Stimulated activated CD4-positive, alpha-beta T cell treated with anti-CD3 and anti-CD28 coated beads, Interleukin-12 subunit alpha, Interleukin-12 subunit beta, amount 100 ng/mL, for 24 hours (primary cell): ENCODE measurements at places on chromosomes 3 and 15.

GRCh38 chr15:68310178-68310803 lies 32.7 kb downstream of the FEM1B start:
- no peak for DNase-seq

DNA sequence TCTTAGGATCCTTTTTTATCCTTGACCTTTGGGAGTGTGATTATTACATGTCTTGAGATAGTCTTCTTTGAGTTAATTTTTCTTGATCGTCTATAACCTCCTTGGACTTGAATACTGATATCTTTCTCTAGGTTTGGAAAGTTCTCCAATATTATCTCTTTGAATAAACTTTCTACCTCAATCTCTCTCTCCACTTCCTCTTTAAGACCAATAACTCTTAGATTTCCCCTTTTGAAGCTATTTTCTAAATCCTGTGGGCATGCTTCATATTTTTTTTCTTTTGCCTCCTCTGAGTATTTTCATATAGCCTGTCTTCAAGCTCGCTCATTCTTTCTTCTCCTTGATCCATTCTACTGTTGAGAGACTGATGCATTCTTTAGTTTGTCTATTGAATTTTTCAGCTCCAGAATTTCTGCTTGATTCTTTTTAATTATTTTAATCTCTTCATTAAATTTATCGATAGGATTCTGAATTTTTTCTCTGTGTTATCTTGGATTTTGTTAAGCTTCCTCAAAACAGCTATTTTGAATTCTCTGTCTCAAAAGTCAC lies 12.1 kb downstream of the USF3 start:
- no peak for DNase-seq

DNA sequence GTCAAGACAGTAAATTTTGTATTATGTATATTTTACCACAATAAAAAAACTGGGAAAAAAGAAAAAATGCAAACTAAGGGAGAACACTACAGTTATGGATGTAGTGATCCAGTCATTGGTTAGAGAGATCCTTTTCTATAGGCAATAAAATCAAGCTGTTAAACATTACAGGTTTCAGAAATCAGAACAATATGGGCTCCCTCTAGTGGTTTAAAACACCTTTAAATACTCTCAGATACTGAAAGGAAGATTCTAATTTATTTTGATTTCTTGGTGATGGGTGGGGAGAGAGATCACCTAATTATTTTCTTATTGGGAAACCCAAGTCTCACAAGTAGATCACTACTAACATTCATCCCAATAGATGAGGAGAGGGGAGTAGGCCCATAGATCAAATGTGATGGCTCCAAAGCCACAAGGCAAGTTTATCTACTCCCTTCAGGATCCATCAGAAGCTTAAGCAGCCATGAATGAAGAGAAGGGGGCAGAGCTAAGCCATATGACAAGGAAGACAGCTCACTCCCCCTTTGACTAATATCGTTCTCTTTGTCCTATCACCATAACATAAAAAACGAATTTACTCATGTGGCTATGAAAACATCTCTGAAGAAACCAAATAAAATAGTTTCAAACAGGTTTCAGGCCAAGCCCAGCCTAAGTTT lies 118.6 kb downstream of the ANO10 start:
- DNase-seq, result no peak

- no peak for DNase-seq
Observed at GRCh38 chr15:66852064-66852905, 150.2 kb downstream of the SMAD6 start.

- DNase-seq, result no peak
Observed at GRCh38 chr3:61985020-61985419, 388.3 kb downstream of the FEZF2 start.

GRCh38 chr3:1200371-1200770 lies 107.5 kb downstream of the CNTN6 start:
- no peak for DNase-seq

DNA sequence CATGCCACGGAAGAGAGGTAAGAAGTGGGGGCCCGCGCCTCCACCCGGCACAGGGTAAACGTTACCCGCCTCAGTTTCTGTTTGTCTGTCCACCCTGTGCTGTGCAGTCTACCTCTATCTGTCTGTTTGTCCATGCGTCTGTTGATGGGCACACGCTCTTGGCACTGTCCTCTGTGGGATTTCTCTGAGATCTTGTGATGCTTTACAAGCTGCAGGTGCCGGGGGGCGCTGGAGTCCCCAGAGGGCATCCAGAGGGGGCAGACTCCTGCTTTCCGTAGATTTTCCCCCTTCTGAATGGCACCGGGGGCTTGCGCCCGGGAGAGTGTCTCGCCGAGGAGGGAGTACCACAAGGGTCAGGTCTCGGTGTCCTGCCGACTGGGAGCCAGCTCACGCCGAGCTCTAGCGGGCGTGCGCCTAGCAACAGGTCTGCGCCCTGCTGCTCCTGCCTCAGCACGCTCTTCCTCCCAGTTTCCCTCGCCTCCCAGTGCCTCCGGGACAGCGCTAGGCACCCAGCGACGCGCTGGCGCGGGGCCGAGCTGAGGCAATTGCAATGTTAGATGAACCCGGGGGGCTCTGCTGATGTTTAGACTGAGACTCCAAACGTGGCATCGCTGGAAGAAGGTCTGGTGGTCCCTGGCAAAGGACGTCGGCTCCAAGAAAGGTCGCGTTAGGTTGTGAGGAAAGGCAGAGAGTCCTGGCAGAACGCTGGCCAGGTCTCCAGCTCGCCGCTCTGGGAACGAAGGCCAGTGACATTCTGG lies 667 bp downstream of the CEMIP start:
- no peak for DNase-seq

GRCh38 chr3:159852821-159853505 lies 135.7 kb upstream of the IL12A start:
- DNase-seq, result no peak

- no peak for DNase-seq
Observed at GRCh38 chr3:147393261-147393942, 12.9 kb downstream of the ZIC4 start.

DNA sequence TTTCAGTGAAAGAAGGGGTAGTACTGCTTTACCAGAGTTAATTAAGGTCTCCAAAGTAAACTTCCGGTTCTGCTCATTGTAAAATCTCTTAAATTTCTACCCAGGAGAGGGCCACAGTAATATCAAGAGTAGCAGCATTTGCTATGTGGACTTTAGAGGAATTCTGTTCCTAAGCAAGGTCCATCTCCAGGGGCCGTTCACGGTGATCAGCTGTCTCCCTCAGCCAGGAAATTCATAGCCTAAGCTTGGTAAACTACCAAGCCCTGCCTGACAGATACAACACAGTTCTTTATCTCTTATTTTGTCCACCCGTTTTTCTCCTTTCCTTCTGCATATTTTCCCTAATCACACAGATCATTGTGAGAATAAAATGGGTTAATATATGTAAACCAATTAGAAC lies 2.3 kb downstream of the DUT start:
- DNase-seq, result no peak

DNA sequence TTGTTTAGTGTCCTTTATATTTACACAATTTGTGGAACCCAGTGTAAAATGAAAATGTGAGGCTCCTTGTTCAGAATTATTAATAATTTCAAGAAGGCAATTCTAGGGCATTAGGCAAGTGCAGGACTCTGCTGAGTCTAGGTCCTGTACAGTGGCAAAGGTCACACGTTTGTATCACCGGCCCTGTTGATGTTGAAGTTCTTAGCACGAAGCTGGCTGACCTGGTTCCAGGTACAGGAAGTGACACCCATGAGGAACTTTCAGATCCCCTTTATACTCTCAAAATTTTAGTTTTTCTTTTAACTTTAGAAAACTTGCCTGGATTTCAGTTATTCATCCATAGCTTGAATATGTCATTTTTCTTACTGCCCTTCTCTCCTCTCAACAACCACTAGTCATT lies 349.4 kb downstream of the CNTN6 start:
- no peak for DNase-seq

DNA sequence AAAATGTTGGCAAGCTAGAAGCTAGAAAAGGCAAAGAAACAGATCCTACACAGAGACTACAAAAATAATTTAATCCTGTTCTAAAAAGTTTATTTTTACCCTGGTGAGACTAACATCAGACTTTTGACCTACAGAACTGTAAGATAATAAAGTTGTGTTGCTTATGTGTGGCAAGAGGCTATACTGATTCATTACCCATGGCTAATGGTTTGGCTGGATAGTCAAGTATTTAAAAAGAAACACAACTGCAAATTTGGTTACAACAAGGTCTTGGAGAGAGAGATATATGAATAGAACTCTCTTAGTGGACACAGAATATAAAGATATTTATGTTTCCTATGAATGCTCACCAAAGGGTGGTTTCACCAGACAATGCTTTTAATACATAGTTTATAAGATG lies 364.2 kb upstream of the PLSCR5 start:
- DNase-seq, result no peak

DNA sequence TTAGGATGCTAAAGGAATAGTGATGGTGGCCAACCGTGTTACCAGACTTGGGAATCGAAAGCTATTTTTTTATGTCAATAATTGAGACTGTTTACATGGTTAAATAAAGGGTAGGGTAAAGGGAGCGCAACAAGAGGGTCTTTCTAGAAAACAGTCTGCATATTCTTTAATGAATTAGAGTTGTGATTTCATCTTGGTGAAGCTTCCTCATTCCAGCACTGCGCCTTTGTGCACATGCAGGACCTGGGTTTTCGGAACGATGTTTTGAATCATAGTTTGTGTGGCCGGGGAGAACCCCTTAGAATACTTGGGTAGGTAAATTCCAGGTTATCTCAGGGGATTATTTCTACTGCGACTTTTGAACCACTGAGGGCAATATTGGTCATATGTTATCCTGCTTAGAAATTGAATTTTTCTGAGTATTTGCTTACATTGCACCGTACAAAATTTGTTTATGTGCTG lies 1.3 kb downstream of the PIK3CA start:
- DNase-seq, result peak; percentile 29

DNA sequence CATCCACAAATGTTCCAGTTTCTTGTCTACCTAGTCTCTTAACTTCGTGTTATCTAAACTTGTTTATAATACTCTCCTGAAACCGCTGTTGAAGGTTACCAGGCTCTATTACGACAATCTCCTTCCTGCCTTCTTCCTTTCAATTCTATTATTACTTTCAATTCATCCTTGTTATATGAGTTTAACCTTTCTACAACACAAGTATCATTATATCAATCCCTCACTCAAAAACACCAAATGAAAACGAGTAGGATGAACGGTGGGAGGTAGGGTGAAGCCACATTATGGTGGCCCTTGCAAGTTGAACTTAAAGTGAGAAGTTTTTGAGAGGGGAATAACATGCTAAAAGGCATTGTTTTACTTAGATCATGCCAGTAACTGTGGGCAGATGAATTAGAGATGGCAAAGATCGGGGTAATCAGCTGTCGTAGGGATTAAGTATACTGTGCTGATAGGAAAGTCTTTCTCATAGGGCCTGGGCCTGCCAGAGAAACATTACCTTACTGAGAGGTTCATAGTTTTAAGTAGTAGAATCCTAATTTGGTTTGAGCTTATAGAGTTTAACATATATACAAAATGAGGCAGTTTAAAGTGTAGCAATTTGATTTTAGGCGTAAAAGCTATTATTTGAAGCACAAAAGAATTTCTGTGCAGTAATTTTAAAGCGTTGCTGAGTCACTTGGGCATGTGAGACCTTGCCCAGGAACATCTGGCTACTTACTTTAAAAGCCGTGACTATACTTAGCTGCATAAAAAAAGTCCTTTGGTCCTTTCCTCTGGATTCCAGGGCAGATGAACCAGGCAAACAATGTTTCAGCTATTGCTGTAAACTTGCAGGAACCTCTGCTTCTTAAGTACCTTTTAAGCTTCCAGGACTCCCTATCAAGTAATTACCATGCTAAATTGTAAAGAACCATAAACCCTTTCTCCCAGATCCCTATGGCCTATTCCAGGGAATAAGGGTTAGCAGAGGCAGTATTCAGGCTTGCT lies 3.3 kb upstream of the CEP97 start:
- no peak for DNase-seq

GRCh38 chr3:65126527-65127410 lies 439.0 kb upstream of the ADAMTS9 start:
- DNase-seq, result no peak

GRCh38 chr15:74782259-74783071 lies 585 bp downstream of the CSK start:
- DNase-seq, result no peak

DNA sequence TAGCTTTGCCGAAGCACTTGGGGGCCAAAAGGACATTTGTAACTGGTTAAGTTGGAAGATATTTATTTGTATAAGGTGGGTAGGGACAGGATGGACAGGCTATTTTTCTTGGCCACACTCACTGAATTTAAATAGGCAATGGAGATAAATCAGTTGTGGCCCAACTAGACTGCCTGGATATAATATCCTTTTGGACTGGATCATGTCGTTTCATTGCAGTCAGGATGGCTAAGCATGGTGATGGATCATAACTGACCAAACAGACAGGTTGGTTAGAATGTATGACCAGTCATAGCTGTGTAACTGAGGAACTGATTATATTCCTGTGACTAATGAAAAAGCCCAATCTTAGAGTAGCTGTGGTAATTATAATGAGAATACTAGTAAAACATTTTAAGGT lies 284.0 kb downstream of the LPP start:
- no peak for DNase-seq

- DNase-seq, result no peak
Observed at GRCh38 chr3:51401735-51402134, 10.7 kb downstream of the RBM15B start.

DNA sequence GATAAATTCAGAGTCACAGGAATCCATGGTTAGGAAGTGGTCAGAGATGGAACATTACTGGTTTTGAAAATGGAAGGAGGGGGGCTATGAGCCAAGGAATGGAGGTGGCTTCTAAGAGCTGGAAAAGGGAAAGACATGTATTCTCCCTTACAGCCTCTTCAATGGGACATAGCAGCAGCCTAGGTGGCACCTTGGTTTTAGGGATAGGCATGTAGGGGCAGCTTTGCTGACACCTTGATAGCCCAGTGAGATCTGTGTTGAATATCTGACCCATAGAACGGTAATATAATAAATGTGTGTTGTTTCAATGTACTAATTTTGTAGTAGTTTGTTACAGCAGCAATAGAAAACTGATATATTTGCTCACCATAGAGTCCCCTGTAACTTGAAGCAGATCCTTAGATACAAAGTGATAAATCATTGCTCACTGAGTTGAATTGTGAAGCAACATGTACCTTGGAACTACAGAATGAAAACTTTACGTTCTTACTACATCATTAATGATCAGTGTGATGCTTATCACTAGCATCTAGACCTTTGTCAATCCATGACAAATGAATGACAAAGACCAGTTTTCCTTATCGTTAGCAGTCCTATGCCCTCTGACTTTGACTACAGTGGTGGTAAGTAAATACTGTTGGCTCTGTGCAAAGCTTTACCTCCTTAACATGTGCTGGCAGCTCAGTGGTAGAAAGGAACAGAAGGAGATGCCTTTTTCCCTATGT lies 53.8 kb downstream of the TMEM45A start:
- DNase-seq, result no peak

- peak; percentile 19 for DNase-seq
Observed at GRCh38 chr3:129824926-129825541, 68.5 kb downstream of the TMCC1 start.

DNA sequence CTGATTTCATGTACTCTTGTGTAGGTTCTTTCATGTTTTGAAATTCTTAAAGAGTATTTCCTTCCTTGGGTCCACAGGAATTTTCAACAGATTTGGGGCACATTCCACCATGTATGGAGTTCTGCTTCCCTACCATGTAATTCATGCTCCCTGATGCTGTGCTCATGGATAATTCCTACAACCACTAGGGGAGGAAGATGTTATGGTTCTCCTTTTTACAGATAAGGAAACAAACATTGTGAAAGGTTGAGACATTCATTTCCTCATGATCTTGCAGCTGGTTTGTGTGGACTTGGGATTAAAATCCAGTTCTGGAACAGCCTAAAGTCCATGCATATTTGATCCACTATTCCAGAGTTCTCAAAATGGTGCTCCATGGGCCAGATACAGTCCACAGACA lies 174.9 kb upstream of the FRMD4B start:
- DNase-seq, result no peak

- no peak for DNase-seq
Observed at GRCh38 chr3:44330444-44330843, 8.1 kb upstream of the TCAIM start.
